Esophagus muscularis mucosa (tissue), 4 donors: ENCODE measurements at places on chromosomes 11 and 22. TPM values are rescaled to one million over a fixed set of nuclear protein-coding genes. Genes with fewer than 3 reads are reported as not detected.

- no peaks in the 10 kb centered on the region for H3K36me3 ChIP-seq
- H3K27ac ChIP-seq, result peak overlapping the region; percentile 44
- no peaks in the 10 kb centered on the region for H3K27me3 ChIP-seq
- peaks cover 13% of the 10 kb centered on the region for H3K4me1 ChIP-seq
- no peak for DNase-seq
Measured at GRCh38 chr11:57357856-57358255, 19.7 kb downstream of the P2RX3 start.

DNA sequence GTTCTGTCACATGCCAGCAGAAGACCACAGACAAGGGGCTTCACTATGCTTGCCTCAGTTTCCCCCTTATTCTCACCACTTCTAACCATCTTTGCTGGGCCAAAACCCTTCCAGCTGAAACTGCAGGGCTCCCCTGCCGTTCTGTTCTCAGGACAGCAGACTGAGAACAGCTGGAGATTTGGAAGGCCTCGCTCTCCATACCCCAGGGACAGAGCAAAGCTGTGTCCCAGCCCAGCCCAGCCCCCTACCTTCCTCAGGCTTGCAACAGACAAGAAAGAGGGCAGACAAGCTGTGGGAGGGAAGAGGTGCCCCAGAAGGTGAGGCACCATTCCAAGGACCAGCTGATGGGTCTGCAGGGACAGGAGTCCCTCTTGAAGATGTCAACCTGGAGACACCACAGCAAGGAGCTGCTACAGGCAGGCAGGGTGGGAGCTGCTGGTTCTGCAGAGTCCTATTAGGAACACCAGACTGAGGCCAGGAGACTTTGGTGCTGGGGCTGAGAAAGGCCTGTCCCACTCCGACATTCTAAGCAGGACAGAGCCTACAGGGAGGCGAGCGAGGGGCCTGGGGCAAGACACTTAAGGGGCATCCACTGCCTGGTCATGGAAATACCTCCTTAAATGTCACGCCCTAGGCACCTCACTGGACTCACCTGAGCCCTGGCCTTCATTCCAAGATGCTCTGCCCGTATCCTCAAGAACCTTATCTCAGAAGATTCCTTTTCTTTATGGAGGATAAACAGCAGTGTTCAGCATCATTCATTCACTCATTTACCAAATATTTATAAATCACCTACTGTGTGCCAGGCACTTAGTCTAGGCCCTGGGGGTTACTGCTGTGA is 6.9 kb downstream of the SCN2B start:
- no peaks in the 10 kb centered on the region for H3K27me3 ChIP-seq
- H3K4me3 ChIP-seq, result no peak overlapping the region
- DNase-seq, result no peak
- no peak overlapping the region for H3K27ac ChIP-seq
- peaks cover 8% of the 10 kb centered on the region for H3K36me3 ChIP-seq

NCAPH2 gene
- total RNA-seq, result 40.1 TPM

DNA sequence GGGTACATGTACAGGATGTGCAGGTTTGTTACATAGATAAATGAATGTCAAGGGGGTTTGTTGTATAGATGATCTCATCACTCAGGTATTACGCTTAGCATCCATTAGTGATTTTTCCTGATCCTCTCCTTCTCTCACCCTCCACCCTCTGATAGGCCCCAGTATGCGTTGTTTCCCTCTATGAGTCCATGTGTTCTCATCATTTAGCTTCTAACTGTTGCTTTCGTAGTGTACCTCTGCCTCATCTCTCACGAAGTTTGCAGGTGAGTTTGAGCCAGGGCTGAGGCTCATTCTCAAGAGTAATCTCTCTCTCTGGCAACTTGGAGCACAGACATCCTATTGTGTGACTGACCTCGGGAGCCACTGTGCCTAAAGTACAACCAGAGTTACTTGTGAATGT is 4.7 kb upstream of the HBE1 start:
- no peak overlapping the region for H3K4me3 ChIP-seq
- H3K27ac ChIP-seq, result no peak overlapping the region
- DNase-seq, result no peak
- no peaks in the 10 kb centered on the region for H3K36me3 ChIP-seq
- no peaks in the 10 kb centered on the region for H3K4me1 ChIP-seq

CCT8L2 gene
- total RNA-seq, result not detected

DNA sequence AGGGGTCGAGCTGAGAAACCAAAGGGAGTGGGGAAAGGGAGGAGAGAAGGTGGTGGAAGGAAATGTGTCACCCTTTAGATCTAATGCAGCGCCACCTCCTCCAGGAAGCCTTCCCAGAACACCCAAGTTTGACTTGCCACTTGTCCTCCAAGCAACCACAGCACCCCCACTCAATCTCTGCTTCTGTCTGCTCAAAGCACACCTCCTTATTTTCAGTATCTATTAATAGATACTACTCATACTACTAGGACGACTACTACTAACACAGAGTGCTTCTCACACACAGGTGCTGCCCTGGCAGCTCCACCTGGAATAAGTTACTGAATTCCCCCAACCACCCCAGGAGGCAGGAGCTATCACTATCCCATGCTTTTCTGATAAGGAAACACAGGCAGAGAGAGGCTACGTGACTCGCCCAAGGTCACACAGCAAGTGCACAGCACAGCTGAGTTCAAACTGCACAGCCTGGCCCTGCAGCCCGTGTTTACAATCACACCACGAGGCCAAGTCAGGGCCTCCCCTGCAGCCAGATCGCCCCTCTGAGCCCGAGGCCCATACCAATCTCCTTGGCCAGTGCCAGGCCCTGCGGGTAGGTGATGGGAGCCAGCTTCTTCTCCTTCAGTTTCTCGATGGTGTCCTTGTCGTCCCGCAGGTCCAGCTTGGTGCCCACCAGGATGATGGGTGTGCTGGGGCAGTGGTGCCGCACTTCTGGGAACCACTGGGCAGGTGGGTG is 13.2 kb downstream of the RAC2 start:
- H3K27me3 ChIP-seq, result peaks cover 10% of the 10 kb centered on the region
- H3K4me1 ChIP-seq, result peaks cover 8% of the 10 kb centered on the region
- DNase-seq, result no peak
- no peak overlapping the region for H3K27ac ChIP-seq
- H3K4me3 ChIP-seq, result no peak overlapping the region
- H3K36me3 ChIP-seq, result no peaks in the 10 kb centered on the region

GSTT2B gene
- total RNA-seq, result 7.5 TPM

MMP12 gene
- total RNA-seq, result not detected

DNA sequence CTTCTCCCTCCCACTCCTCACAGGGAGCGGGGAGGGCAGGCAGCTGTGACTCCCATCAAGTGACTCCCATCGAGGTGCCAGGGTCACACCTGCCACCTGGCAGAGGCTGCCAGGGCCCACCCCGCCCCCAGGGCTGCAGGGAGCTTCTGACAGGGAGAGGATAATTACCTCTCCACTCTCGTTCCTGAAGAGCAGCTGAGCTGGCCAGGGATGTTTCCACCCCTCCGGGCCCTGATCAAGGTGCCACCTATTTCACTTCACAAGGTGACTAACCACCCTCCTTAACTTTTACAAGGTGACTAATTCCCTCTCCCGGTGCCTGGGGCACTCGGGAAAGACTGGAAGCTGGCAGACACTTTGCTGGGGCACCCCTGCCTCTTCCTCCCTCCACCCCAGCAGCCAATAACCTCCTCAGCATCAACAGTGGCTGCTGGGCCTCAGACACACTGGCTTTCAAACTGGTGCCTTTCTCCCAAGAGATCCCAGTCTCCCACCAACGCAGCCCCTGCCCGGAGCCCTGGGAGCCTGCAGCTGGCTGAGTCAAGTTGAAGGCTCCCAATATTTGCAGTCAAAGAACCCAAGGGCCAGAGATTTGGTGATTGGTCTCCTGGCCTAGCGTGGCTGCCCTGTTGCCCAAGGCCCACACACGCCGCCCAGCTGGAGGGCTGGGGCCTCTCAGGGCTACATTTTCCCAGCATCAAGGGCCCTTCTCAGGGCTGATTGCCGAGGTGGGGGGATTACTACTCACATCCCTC is 22.0 kb upstream of the MYRF start:
- H3K4me3 ChIP-seq, result no peak overlapping the region
- no peak for DNase-seq
- H3K4me1 ChIP-seq, result peaks cover 57% of the 10 kb centered on the region
- H3K36me3 ChIP-seq, result peaks cover 7% of the 10 kb centered on the region

- H3K27ac ChIP-seq, result no peak overlapping the region
- H3K36me3 ChIP-seq, result no peaks in the 10 kb centered on the region
- H3K4me1 ChIP-seq, result peaks cover 40% of the 10 kb centered on the region
- H3K27me3 ChIP-seq, result no peaks in the 10 kb centered on the region
- no peak for DNase-seq
Measured at GRCh38 chr11:131914361-131914774, 544.0 kb downstream of the NTM start.

RIBC2 gene
- total RNA-seq, result not detected

DNA sequence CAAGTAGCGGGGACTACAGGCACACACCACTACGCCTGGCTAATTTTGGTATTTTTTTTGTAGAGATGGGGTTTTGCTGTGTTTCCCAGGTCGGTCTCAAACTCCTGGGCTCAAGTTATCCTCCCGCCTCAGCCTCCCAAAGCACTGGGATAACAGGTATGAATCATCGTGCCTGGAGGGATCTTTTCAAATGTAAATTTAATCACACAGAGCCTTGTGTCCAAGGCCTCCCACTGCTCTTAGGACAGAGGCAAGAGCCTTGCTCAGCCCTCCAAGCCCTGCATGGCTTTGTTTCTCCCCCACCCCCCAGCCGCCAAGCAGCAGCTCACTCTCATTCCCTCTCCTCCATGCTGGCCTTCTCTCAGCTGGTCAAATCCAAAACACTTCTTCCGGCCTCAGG is 75.3 kb upstream of the CREB3L1 start:
- no peak for DNase-seq
- H3K36me3 ChIP-seq, result no peaks in the 10 kb centered on the region
- no peaks in the 10 kb centered on the region for H3K4me1 ChIP-seq
- no peak overlapping the region for H3K4me3 ChIP-seq
- no peak overlapping the region for H3K27ac ChIP-seq

DNA sequence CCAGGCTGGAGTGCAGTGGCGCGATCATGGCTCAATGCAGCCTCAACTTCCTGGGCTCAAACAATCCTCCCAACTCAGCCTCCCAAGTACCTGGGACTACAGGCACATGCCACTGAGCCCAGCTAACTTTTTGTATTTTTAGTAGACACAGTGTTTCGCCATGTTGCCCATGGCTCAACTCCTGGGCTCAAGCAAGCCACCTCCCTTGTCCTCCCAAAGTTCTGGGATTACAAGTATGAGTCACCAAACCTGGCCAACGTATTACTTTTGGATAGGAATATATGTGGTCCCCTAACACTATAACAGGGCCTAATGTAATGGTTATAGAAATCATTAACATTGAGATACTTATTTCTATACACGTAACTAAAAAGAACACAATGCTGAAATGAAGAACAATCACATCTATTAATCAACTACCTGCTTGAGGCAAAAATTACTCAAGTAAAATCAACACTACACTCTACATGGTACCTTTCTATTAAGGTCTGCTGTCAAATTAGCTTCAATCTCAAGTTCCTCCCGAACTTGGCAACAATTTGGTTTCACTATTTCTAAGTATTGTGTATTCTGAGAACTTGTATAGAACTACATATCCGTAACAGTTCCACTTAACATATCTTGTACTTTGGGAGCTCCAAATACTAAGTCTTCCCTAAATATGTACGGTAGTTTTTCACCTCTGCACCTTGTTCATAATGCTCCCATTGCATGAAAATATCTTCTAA is 124.9 kb downstream of the FCHSD2 start:
- no peaks in the 10 kb centered on the region for H3K27me3 ChIP-seq
- H3K4me1 ChIP-seq, result peaks cover 7% of the 10 kb centered on the region
- no peaks in the 10 kb centered on the region for H3K36me3 ChIP-seq
- no peak for DNase-seq

- H3K27me3 ChIP-seq, result no peaks in the 10 kb centered on the region
- peaks cover 5% of the 10 kb centered on the region for H3K36me3 ChIP-seq
- peaks cover 32% of the 10 kb centered on the region for H3K4me1 ChIP-seq
- H3K4me3 ChIP-seq, result peak overlapping the region; percentile 39
- no peak for DNase-seq
- H3K27ac ChIP-seq, result no peak overlapping the region
Measured at GRCh38 chr22:20430101-20430719, 7.4 kb downstream of the SCARF2 start.

GRCh38 chr11:17786824-17787525 is 52.4 kb downstream of the KCNC1 start:
- no peaks in the 10 kb centered on the region for H3K36me3 ChIP-seq
- H3K4me3 ChIP-seq, result no peak overlapping the region
- DNase-seq, result no peak
